Large intestine (tissue), 12 donors: ENCODE measurements at places on chromosomes 4 and X.
A peak's percentile ranks its signal among the peaks of the same experiment; 100 is the strongest.

GRCh38 chr4:26330186-26330787 is 9.5 kb downstream of the RBPJ start:
- no peaks in the 10 kb centered on the region for H3K36me3 ChIP-seq
- H3K27ac ChIP-seq, result no peak overlapping the region
- H3K27me3 ChIP-seq, result no peaks in the 10 kb centered on the region
- H3K4me3 ChIP-seq, result no peak overlapping the region
- DNase-seq, result peak; percentile 16
- no peaks in the 10 kb centered on the region for H3K4me1 ChIP-seq

GRCh38 chr4:140351093-140352075 is 22.1 kb upstream of the SCOC start:
- H3K27me3 ChIP-seq, result no peaks in the 10 kb centered on the region
- no peak overlapping the region for H3K4me3 ChIP-seq
- no peak for DNase-seq
- H3K36me3 ChIP-seq, result no peaks in the 10 kb centered on the region

DNA sequence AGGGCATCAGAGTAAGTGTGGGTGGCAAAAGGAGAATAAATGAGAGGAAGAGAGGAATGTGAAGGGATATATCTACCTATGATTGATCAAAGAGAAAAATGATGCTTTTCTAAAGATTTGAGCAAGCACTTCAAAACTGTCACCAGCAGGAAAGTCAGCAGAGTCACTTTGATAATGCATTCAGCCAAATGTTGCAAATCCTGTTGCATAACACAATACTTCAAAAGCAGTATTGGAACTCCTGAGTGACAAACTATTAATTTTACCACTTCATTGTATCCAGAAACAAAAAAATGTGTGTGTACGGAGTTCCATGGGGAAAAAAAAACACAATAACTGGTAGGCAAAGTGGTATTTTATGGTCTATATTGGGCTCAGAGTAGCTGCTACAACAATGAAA is 160.3 kb downstream of the EMCN start:
- H3K4me3 ChIP-seq, result no peak overlapping the region
- no peak for DNase-seq
- H3K27ac ChIP-seq, result no peak overlapping the region
- no peaks in the 10 kb centered on the region for H3K4me1 ChIP-seq
- H3K36me3 ChIP-seq, result no peaks in the 10 kb centered on the region

DNA sequence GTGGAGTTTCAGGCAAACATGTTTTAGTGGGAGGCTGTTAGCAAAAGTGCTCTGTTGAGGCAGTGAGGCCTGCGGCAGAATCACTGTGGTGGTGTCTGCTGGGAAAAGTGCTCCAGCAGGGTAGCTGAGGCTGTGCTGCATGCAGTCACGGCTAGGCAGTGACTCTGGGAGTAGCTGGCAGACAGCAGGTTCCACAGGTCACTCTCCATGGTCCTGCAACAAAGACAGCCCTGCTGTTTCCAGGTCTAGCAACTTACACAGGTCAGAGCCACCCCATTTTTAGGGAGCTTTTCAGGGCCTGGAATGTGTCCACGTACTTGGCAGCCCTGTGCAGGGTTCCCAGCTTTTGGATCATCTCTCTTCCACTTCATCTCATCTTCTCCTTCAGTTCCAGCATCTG is 184.3 kb downstream of the NAA11 start:
- H3K4me1 ChIP-seq, result no peaks in the 10 kb centered on the region
- DNase-seq, result no peak
- H3K4me3 ChIP-seq, result no peak overlapping the region
- H3K36me3 ChIP-seq, result no peaks in the 10 kb centered on the region
- no peaks in the 10 kb centered on the region for H3K27me3 ChIP-seq
- no peak overlapping the region for H3K27ac ChIP-seq

DNA sequence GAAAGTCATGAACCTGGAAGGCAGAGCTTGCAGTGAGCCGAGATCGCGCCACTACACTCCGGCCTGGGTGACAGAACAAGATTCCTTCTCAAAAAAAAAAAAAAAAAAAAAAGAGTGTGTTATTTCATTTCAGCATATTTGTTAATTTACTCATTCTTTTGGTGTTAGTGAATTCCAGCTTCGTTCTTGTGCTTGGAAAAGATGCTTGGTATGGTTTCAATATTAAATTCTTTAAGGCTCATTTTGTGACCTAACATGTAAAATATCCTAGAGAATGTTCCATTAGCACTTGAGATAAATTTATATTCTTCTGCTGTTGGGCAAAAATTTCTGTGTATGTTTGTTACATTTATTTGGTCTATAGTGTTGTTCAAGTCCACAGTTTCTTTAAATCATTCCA is 66.8 kb downstream of the SPIN3 start:
- no peaks in the 10 kb centered on the region for H3K36me3 ChIP-seq
- no peaks in the 10 kb centered on the region for H3K27me3 ChIP-seq
- H3K4me3 ChIP-seq, result no peak overlapping the region
- no peaks in the 10 kb centered on the region for H3K4me1 ChIP-seq
- DNase-seq, result no peak

GRCh38 chr4:159071178-159071968 is 31.5 kb upstream of the RAPGEF2 start:
- H3K4me1 ChIP-seq, result peaks cover 7% of the 10 kb centered on the region
- peak; percentile 85 for DNase-seq
- H3K36me3 ChIP-seq, result no peaks in the 10 kb centered on the region
- H3K27ac ChIP-seq, result peak overlapping the region; percentile 75

- H3K27me3 ChIP-seq, result no peaks in the 10 kb centered on the region
- H3K36me3 ChIP-seq, result no peaks in the 10 kb centered on the region
- peak overlapping the region; percentile 51 for H3K4me3 ChIP-seq
- peaks cover 2% of the 10 kb centered on the region for H3K4me1 ChIP-seq
These were observed 838 bp upstream of the ABCG2 start for GRCh38 chr4:88159229-88159725.

- H3K4me1 ChIP-seq, result no peaks in the 10 kb centered on the region
- DNase-seq, result no peak
- no peak overlapping the region for H3K4me3 ChIP-seq
- no peaks in the 10 kb centered on the region for H3K27me3 ChIP-seq
These were observed 37.1 kb upstream of the TMPRSS11E start for GRCh38 chr4:68410149-68410548.

DNA sequence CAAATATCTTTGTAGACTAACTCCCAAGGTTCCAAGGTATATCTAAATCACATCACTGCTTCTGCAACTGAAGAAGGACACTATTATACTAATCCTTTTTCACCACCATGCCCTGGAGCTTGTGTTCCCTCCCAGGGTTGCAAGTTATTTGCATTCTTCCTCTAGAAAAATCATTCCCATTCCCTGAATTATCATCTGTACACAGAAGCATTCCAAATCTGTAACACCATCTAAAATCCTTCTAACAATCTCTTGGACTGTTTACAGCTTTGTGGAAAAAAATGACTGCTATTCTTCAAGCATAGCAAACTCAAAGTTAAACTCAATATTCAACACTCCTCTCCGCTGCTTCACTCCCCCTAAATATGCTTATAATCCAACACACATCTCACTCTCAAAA is 1570.8 kb upstream of the ADGRL3 start:
- no peaks in the 10 kb centered on the region for H3K36me3 ChIP-seq
- no peaks in the 10 kb centered on the region for H3K4me1 ChIP-seq
- H3K4me3 ChIP-seq, result no peak overlapping the region

GRCh38 chrX:80812176-80812575 is 2.5 kb upstream of the BRWD3 start:
- no peak overlapping the region for H3K4me3 ChIP-seq
- no peaks in the 10 kb centered on the region for H3K4me1 ChIP-seq
- H3K27ac ChIP-seq, result no peak overlapping the region
- no peaks in the 10 kb centered on the region for H3K36me3 ChIP-seq
- no peak for DNase-seq

- no peak overlapping the region for H3K27ac ChIP-seq
- H3K4me1 ChIP-seq, result peaks cover 14% of the 10 kb centered on the region
- no peak overlapping the region for H3K4me3 ChIP-seq
These were observed 8.2 kb downstream of the SH3TC1 start for GRCh38 chr4:8207314-8207713.

GRCh38 chr4:129327637-129328036 is 231.7 kb downstream of the C4orf33 start:
- H3K4me3 ChIP-seq, result no peak overlapping the region
- H3K27me3 ChIP-seq, result peaks cover 4% of the 10 kb centered on the region
- no peak overlapping the region for H3K27ac ChIP-seq
- no peak for DNase-seq
- no peaks in the 10 kb centered on the region for H3K36me3 ChIP-seq
- H3K4me1 ChIP-seq, result no peaks in the 10 kb centered on the region

GRCh38 chr4:150033081-150033480 is 45.2 kb upstream of the DCLK2 start:
- no peak overlapping the region for H3K4me3 ChIP-seq
- H3K27me3 ChIP-seq, result no peaks in the 10 kb centered on the region
- no peak overlapping the region for H3K27ac ChIP-seq
- no peaks in the 10 kb centered on the region for H3K36me3 ChIP-seq

DNA sequence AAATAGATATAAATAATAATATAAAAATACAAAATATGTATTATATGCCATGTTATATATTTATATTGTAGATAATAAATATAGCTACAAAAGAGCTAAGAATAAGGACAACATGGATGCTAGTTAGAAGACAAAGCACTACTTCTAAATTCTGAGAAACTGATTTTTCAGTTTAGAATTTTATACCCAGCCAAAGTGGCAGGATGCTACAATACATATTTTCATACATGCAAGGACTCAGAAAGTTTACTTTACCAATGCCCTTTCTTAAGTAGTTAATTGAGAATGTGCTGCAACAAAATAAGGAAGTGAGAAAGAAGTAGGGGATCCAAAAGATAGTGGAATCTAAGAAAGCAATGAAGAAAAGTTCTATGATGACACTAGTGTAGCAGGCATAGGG is 64.5 kb downstream of the PDE5A start:
- H3K27me3 ChIP-seq, result no peaks in the 10 kb centered on the region
- no peaks in the 10 kb centered on the region for H3K4me1 ChIP-seq
- peaks cover 18% of the 10 kb centered on the region for H3K36me3 ChIP-seq

GRCh38 chrX:46561824-46562657 is 11.5 kb upstream of the CHST7 start:
- H3K4me3 ChIP-seq, result no peak overlapping the region
- no peak overlapping the region for H3K27ac ChIP-seq
- no peaks in the 10 kb centered on the region for H3K4me1 ChIP-seq
- H3K27me3 ChIP-seq, result no peaks in the 10 kb centered on the region
- H3K36me3 ChIP-seq, result no peaks in the 10 kb centered on the region

GRCh38 chrX:31132821-31133241 is 61.0 kb upstream of the FTHL17 start:
- H3K27ac ChIP-seq, result no peak overlapping the region
- no peaks in the 10 kb centered on the region for H3K4me1 ChIP-seq
- DNase-seq, result no peak
- peaks cover 4% of the 10 kb centered on the region for H3K36me3 ChIP-seq

DNA sequence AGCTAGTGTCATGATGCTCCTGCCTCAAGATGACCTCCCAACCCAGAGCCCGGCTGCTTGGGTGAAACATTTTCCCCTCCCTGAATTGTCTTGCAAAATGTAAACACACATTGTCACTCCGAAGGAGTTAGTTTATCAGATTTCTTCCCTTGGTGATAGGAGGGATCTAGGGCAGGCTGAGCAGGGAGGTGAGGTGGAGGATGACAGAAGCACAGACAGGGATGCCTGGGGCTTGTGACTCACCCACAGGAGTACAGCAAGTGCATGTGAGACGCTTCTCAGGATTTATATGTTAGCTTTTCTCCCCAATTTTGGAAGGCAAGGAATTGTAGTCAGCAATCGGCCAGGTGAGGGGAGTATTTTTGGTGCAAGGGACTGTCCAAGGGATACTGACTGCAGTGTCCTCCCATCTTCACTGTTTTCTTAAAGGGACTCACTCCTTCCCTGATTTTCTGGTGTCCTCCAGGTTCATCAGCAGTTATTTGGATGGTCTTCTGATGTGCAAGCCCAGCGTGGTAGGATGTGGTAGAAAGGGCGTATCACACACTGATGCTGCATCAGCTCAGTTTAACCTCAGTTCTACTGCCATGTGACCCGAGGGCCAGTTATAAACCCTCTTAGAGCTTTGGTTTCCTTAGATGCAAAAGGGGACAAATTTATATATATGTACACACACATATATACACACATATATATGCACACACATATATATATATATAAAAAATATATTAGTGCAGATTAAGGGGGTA is 46.2 kb upstream of the IGFBP7 start:
- H3K27me3 ChIP-seq, result peaks cover 11% of the 10 kb centered on the region
- no peaks in the 10 kb centered on the region for H3K4me1 ChIP-seq
- no peaks in the 10 kb centered on the region for H3K36me3 ChIP-seq
- no peak for DNase-seq
- no peak overlapping the region for H3K27ac ChIP-seq

DNA sequence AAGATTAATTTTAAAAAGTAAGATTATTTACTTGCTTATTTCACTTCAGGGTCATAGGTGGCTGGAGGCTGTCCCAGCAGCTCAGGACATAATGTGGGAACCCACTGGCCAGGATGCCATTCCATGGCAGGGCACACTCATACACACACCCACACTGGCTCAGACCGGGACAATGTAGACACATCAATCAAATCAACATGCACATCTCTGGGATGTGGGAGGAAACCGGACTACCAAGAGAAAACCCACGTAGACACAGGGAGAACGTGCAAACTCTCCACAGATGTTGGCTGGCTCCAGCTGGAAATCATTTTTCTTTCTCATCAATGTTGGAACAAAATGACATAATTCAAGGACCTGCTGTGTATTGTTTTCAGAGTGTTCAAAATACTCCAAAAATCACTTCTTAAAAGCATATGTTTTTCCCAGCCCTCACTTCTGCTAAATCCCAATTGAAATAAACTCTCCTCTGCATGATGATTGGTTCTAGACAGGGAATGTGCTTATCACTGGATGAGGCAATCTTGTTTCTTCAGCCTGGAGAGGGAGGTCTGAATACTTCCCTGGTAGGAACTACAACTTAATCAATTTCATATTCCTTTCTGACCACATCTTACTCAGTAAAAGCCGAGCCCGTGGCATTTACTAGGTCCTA is 18.6 kb upstream of the CPE start:
- H3K4me1 ChIP-seq, result peaks cover 17% of the 10 kb centered on the region
- no peak overlapping the region for H3K27ac ChIP-seq
- no peak overlapping the region for H3K4me3 ChIP-seq
- H3K36me3 ChIP-seq, result no peaks in the 10 kb centered on the region

- H3K4me1 ChIP-seq, result no peaks in the 10 kb centered on the region
- DNase-seq, result no peak
- no peaks in the 10 kb centered on the region for H3K27me3 ChIP-seq
- H3K36me3 ChIP-seq, result no peaks in the 10 kb centered on the region
- no peak overlapping the region for H3K4me3 ChIP-seq
- no peak overlapping the region for H3K27ac ChIP-seq
These were observed 105.2 kb upstream of the STX18 start for GRCh38 chr4:4647041-4647440.
